Activated CD4-positive, alpha-beta T cell treated with anti-CD3 and anti-CD28 coated beads, Interleukin-2, amount 50 U/mL, for 1 hour (primary cell): ENCODE measurements at places on chromosomes 6 and 20.

DNA sequence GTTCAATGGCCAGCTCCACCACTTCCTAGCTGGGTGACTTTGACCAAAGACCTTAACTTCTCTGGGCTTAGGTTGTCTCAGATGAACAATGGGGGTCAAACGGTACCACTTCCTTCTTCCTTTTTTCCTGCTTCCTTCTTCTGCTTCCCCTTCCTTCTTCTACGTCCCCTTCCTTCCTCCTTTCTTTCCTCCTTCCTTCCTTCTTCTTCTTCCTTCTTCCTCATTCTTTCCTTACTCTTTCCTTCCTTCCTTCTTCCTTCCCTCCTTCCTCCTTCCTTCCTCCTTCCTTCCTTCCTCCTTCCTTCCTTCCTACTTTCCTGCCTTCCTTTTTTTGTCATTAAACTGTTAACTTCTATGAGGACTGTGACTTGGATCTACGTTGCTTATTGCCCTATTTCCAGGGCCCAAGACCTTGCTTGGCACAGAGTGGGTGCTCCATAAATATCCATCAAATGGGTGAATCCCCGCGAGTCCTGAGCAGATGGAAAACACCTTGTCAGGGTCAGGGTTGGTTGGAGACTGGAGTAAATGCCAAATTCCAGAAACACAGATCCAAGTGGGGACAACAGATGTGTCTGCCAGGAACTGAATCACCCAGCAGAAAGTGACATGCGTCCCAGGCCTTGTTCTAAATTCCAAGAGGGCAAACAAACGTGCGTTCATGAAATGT lies 243.3 kb downstream of the PREX1 start:
- no peak for DNase-seq

- DNase-seq, result no peak
These were observed 1.3 kb upstream of the NDUFAF4 start for GRCh38 chr6:96899019-96899418.

- DNase-seq, result no peak
These were observed 19.3 kb downstream of the JARID2 start for GRCh38 chr6:15264902-15265761.

DNA sequence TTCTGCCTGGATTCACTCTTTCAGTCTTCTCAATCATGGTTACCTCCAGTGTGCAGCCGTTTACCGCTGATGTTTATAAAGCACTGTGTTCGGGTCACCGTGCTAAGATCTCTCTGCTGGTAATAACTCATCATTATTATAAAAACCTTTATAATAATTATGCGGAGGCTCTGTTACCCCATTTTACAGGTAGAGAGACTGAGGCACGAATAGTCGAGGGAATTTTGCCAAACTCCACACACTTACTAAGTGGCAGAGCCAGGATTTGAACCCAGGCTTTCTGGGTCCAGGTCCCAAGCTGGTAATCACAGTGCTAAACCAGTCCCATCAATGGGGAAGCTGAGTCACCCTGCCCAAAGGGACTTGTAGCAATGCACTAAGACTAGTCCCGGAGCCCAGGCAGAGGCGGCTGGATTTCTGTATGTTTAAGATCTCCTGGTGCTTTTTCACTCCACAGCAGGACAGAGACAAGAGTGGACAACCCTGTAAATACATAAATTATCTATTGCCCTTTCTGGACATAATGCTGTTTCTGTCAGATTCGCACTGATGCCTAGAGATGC lies 48.1 kb downstream of the SYNJ2 start:
- no peak for DNase-seq

DNA sequence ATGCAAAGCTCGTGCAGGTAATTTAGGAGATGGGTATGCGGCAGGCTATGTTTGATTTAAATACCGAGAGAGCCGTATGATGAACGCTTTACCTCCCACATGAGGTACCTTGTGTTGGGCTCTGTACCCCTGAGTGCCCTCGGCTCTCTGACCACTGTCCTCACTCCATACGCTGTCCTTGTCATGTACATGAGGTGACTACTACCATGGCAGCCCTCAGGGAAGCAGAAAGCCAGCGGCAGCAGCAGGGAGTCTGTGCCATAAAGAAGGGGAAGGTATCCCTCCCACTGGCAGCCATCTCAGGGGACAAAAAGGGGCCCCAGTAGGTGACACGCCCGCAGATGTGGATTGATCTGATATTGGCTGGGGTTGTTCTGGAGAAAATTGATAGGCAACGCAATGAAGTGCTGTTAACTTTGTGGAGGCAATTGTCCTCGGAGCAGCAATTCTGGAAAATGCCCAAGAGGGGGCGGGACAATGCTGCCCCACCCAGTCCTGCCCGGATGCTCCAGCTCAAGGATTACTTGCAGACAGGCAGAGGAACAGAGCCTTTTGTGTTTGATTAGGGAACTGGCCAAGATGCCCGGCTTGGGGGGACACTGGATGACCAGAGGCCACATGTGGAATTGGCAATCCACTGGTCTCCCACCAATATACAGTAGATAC lies 38.0 kb upstream of the HSF2 start:
- no peak for DNase-seq

DNA sequence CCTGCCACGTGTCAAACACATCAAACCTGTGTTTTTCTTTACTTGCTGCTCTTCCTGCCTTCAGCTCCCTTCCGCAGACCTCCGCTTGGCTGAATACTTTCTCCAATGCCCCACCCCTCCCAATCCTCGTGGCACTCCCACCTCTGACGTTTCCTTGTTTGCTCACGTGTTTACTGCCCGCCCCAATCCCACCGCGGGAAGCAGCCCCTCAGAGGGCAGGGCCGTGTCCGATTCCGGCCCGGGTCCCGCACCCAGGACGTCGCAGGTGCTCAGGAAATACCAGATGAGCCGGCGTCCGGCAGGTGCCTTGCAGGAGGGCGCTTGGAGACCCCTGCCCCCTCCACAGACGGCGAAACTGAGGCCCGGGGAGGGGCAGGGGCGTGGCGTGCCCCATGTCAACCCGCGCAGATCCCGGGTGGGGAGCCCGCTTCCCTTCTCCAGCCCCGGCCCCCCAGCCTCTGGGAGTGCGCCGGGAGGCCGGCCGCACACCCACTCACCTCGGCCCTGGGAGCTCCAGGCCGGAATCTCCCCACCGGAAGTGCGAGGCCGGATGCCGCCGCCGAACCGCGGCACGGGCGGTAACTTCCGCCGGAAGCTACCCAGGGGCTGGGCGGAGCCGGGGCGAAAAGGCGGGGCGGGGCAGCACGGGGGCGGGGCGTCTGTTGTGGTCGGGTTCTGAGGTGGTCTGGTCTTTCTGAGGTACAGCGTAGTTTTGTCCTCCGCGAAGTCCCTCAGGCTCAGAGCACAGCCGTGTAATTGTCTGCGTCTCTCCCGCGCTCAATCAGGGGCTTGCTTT lies 42.3 kb downstream of the ELMO2 start:
- peak; percentile 80 for DNase-seq

GRCh38 chr20:34112600-34113101 lies 608 bp upstream of the EIF2S2 start:
- peak; percentile 13 for DNase-seq

GRCh38 chr6:25637211-25637610 lies 14.8 kb upstream of the SCGN start:
- no peak for DNase-seq

DNA sequence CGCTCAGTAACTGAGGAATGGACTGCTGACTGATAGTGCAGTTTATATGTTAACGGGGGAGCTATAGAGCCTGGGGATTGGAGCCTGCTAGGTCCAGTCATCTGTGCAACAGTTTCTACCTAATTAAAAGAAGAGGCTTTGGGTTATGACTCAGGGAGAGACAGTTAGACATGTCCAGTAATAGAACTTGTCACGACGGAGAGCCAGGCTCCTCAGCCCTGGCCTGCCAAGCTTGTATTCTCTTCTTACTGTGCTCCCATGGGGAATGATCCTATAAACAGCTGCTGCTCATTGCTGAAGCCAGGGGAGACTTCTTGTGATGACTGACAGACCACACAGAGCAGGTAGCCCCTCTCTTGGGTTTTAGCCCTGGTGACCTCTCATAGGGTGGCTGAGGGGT lies 69.3 kb downstream of the SYNJ2 start:
- no peak for DNase-seq

DNA sequence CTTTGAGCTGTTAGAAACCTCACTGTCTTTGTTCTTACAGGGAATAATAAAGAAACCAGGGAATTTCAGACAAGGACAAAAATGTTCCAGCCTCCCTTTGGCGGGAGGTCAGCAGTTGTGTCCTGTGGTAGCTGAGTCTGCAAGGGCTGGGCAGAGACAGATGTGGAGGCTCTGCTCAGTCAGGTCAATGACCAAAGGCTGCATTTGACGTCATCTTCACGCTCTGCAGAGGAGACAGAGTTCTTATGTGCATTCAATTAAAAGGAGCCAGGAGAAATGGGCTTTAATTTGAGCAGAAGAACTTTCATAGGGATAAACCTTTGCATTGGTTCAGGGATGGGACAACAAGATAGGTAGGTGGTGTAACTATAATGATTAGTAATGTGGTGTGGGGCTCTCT lies 45.1 kb upstream of the FOXA2 start:
- DNase-seq, result no peak

DNA sequence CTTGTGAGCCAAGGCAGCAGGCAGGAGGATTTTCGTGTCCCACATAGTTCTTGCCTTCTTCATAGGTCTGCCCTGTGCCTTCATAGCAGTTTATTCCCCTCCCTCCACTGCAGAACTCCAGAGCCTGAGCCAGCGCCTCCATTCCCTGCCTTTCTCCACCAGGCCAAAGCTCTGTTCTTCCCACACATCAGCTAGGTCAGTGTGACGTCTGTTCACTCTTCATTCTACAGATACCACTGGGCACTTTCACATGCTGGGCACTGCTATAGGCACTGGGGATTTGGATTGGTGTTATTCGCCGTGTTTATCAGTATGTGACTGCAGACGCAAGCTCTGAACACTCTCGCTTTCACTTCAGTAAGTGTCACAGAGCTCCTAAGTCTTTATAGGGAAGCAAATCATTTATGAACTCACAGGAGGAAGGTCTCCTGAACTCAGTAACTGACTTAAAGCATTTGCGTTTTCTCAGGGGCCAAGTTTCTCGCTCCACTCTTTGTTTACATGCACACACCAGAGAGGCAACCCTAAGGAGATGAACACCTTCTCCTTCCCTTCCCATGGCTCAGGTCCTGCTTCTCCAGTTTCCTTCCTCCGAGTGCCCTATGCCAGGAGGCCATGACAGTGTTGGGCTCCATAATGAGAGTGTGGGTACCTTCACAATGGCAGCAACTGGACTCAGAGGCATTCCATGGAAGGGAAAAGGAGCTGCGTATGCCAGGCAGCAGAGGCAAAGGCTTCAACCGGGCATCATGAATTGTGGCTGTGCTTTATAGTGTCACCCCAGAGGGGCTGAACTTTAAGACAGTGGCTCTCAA lies 6.3 kb upstream of the APMAP start:
- no peak for DNase-seq

DNA sequence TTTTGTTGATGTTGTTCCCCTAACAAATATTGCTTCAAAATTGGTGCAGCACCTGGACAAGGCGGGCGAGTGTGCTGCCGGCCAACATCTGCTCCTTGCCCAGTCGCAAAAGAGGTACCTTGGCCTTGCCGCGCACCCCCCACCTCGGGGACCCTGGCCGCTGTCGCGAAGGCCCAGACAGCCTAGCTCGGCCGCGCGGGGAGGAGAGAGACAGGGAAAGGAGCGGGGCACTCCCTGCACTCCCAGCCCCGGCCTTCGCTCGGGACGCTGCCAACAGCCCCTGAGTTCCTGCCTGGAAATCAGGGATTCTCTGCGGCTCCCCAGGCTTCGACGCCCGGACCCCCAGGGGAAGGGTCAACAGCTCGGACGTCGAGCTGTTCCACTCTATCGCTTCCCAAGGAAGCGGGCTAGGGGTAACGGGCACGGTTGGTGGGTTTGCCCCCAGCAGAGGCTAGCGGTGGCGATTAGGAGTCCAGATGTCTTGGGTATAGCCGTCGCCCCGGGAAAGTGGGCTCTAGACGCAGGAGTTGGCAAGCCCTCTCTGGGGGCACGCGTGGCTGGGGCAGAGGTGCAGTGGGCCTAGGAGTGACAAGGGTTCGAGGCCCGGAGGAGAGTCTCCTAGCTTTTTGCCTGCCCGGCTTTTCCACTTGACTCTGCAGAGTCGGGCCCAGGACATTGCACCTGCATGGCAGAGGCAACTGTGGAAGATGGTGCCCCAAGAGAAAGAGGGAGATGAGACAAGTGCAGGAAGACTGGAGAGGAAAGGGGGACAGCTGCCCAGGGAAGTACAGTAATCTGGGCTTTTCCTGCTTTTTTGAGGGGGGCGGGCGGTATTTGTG lies 8.2 kb downstream of the POU3F2 start:
- DNase-seq, result no peak

DNA sequence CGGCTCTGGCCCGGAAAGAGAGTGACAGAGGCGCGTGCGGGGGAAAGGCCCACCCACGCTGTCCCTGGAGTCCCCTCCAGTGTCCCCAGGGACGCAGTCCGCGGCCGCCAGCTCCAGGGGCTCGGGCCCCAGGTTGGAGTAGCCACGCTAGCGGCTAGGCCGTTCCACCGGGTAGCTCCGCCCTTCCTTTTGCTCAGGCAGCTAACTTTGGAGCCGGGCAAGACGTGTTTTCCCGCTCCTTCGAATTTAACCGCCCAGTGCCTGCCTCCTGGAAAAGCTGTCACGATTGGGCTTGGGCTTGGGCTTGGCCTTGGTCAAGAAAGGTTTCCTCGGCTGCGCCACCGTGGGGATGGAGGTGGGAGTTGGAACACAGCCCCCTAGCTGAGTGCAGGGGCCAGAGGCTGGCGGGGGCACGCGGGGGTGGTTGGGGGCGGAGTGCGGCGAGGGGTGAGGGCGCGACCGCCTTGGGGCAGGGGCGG lies 4.7 kb downstream of the LINC00237 start:
- no peak for DNase-seq

GRCh38 chr6:164753517-164753916 lies 555.9 kb downstream of the C6orf118 start:
- no peak for DNase-seq

GRCh38 chr6:66985816-66986215 lies 1278.8 kb upstream of the EYS start:
- no peak for DNase-seq

- DNase-seq, result no peak
These were observed 24.4 kb downstream of the PLCB1 start for GRCh38 chr20:8156235-8157079.

DNA sequence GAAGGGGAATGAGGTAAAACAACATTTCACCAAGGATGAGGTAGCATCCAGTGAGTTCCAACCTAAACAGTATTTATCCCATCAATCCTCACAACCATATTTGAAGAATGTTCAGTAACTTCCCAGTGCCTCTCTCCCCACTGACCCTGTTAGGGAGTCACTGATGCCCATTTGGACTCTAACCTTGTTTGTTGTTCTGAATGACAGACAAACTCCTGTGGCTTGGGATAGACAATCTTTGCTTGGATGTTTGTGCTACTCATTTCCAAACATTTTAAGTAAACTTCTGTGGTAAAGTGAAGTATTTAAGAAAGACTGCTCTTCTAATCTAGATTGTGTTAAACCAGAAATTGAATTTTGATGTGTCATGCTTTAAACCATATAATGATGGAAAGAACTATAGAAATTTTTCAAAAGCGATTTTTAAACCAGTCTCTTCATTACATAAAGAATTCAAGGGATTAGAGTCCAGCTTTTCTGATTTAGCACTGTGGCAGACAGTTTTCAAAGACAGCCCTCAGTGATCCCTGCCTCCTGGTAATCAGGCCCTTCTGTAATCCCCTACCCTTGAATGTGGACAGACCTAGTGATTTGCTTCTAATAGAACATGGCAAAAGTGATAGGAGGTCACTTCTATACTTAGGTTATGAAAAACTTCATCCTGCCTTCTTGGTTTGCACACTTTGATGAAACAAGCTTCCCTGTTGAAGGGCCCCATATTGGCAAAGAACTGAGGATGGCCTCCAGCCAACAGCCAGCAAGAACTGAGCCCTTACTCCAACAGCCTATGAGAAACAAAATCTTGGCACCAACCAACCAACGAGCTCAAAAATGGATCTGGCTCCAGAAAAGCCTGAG lies 191.6 kb downstream of the DST start:
- DNase-seq, result no peak
